ENCODE measurements at places on chromosomes 4 and X. TPM values are rescaled to one million over a fixed set of nuclear protein-coding genes. Genes with fewer than 3 reads are reported as not detected.

DNA sequence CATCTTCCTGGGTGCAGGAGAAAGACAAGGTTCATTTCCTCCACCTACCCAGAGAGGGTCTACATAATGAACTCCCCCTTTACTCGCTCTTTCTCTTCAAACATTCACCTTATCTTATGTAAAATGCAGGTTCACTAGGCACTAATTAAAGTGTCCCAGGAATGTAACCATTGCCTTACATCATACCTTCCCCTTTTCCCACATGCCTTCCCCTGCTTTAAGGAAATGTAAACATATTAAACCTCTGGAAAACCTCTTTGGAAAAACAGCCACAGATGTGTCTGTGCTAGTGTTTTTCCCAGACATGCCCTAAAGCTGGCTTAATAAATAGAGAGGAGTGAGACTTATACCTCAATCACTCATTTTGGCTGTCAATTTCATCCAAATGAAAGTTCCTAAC lies 15.8 kb downstream of the TBC1D9 start:
- DNase-seq = no peak

GRCh38 chrX:85930099-85930498 lies 117.3 kb downstream of the CHM start:
- no peak for DNase-seq

DNA sequence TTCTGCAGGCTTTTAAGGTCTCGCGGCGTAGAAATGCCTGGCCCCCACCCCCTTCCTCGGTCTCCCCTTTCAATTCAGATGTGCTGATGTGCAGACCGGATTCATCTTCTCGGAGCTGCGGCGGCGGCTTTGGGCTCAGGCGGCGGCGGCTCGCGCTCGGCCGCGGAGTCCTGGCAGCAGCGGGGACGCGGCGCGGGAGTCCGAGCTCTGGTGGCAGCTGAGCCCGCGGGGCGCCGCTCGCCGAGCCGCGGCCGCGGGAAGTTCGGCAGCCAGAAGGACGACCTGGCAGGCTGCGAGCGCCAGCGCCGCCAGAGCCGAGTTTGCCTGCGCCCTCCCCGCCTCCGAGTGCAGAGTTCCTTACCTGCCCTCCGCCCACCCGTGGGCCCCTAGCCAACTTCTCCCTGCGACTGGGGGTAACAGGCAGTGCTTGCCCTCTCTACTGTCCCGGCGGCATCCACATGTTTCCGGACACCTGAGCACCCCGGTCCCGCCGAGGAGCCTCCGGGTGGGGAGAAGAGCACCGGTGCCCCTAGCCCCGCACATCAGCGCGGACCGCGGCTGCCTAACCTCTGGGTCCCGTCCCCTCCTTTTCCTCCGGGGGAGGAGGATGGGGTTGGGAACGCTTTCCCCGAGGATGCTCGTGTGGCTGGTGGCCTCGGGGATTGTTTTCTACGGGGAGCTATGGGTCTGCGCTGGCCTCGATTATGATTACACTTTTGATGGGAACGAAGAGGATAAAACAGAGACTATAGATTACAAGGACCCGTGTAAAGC lies 448 bp downstream of the TLL1 start:
- DNase-seq = peak; percentile 44

SPANXC gene
- total RNA-seq = not detected

Data from PC-3 (cell line).